ENCODE measurements at places on chromosomes 12 and 14.

DNA sequence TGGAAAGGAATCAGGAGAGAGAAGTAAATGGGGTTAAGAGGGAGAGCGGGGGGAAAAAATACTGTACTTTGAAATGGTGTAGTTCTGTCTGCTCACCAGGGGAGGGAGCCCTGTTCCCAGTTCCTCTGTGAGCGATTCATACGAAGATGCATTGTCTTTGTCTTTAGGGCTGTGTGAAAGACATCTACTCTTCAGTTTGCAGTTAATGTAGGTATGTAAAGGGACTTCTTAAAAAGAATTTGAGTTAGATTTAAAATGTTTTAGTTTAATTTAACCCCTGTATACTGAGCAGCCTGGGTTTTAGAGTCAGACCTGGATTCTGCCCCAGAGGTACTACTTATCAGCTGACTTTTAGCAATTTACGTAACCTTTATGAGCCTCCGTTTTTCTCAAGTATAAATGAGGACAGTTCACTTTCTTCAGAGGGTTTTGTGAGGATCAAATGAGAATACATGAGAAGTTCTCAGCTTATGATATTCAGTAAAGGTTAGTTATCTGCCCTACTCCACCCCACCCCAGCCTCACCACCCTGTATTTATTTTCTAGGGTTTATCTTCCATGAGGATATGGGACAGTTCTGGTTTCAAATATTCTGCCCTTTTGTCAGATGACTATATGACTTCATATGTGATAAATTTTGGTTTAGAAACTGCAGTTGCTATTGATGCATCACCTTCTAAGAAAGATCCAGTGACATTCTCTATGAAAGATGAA is 82.5 kb upstream of the EVL start:
- DNase-seq, result peak; percentile 41

DNA sequence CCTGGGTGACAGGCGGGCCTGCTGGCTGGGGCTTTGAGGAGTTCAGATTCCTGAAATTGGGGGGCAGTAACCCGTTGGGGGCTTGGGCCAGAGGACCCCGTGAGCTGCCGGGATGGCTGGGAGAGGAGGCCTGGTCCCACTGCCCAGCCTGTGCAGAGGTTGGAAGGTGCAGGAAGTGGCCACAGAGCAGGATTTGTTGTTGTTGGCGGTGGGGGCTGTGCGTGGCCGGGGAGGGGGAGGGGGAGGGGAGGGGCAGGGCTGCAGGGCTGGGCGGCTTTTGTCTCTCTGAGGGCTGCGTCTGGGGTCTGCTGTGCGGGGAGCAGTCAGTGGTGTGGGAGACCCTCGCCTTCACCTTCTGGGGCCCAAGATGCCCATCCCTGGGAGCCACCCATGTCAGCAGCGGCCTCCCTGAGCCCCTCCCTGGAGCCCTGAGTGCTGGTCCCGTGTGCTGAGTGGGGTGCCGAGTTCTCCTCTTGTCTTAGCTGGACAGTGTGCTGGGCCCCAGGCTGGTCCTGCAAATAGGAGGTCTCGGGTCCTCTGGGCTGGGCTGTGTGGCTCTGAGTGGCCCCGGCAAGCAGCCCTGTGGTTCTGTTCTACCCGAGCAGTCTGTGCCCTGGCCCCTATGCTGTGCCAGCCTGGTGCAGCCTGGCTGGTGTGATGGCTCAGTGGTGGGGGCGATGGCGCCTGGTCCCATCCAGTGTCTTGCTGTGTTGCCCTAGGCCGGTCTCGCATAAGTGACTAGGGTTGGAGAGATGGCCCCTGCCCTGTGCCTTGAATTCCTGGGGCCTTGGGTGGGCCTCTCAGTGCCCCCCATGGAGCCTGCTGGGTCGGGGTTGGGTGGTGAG is 10.3 kb downstream of the KIF26A start:
- no peak for DNase-seq

GRCh38 chr14:98932431-98933325 is 339.3 kb downstream of the BCL11B start:
- no peak for DNase-seq

DNA sequence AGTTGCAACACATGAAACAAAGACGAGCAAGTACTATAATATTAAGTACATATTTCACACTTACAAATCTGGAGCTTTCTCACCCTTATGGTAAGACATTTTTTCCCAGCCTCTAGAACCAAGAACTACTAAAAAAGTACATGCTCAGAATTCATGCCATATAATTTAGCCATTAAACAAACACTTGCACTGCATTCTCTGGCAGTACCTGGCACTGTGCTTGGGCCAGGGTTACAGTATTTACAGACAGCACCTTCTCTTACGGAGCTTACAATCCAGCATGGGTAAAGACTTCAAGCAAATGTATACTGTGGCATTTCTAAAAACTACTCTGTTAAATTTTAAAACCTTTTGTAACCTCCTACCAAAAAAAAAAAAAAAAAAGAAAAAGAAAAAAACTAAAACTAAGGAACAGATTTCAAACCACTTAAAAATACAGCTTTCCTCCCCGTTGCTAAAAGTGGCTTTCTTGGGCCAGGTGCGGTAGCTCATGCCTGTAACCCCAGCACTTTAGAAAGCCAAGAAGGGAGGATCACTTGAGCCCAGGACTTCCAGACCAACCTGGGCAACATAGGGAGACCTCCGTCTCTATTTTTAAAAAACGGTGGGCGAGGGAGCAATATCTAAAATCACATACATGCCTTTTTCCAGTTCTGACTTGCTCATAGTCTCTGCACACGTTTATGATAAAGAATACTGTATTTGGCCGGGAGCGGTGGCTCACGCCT is 956 bp downstream of the GNPTAB start:
- DNase-seq, result no peak

DNA sequence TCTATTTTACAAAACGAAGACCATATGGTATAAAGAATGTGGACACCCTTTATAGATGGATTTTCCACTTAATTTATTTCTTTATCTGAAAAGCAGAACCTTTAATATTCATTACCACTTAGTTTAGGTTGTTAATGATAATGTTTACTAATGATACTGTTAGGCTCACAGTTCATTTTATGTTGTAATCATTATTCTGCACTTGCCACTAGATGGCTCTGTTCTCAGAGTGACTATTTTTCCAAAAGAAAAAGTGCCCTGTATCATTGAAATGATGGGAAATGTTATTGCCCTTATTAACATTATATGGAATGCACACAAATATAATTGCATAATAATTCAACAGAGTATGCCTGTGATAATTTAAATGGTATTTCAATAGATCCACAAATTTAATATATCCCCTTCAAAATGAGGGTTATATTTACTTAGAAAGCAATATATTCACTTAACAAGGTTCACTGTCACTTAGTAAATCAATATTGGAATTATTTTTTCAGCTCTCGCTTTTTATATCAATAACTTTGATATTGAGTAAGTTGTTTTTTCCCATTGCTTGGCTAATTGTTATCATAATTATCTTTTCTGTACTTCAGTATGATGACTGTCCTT is 95.7 kb downstream of the PDE3A start:
- DNase-seq, result no peak

GRCh38 chr12:80709811-80710726 is 2.6 kb downstream of the MYF6 start:
- no peak for DNase-seq

DNA sequence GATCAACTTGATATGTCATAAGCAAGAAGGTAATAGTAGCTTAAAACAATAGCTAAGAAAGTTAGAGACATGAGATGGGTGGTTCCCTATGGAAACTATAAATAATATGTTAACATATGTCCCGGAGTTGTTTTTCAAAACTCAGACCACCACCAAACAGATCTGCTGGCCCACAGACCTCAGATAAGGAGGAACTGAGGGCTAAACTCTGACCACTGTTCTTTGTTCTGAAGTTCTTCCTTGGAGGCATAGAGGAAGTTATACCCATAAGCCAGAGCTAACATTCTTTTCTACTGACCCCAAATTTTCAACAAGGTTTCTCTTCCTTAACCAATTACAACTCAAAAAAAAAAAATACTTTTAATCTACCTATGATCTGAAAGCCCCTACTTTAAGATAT is 156.1 kb upstream of the FSCB start:
- no peak for DNase-seq

DNA sequence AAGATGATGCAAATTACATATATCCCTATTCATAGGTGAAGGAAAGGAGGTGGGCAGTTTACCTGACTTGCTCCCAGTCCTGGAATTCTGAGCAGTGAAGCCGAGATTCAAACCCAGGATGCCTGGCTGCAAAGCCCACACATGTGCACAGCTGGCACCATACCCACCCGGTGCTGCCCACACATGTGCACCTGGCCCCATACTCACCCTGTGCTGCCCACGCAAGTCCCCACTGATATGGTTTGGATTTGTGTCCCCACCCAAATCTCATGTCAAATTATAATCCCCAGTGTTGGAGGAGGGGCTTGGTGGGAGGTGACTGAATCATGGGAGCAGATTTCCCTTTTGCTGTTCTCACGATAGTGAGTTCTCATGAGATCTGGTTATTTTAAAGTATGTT is 179.2 kb upstream of the C14orf180 start:
- DNase-seq, result no peak

- DNase-seq, result peak; percentile 43
These were observed at the start of gene TPH2 for GRCh38 chr12:71938728-71939385. Gene TPH2, plus strand, starts transcription at chr12:71938845. Its CDS starts 142 bp downstream, at chr12:71938987.

Measured in smooth muscle cell of the brain vasculature (primary cell).